LoVo (cell line): ENCODE measurements at places on chromosomes 12 and 14.

DNA sequence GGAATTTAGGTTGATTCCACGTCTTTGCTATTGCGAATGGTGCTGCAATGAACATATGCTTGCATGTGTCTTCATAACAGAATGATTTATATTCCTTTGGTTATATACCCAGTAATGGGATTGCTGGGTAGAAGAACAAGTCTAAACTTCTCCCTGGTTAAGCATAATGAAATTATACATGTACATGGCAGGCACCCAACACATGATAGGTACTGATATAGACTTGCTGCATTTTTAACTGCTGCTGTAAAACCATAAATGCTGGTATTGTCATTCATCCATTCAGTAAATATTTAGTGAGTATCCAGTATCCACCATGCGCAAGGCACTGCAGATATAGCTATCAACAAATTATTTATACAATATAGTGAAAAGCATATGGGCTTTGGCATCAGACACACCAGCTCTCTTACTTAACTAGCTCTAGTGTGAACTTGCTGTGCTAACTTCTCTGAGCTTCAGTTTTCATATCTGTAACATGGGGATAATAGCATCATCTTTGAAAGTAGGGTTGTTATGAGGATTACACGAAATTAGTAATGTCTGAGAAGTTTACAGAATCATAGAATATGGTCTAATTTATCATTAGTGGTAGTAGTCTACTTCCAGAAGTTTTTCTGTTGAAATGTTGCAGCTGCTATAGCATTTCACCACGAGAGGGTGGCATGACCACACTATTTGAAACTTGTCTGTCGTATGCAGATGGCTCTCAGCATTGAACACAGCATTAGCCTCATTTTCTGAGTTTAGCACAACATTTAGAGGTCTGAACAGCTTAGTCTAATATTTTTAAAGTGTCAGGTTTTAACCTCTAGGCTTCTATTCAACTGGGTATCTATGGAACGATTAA, 32.0 kb upstream of the SEL1L start:
- peak; percentile 10 for DNase-seq

GRCh38 chr14:103107455-103107854, 12.9 kb downstream of the EXOC3L4 start:
- no peak for DNase-seq

- no peak for DNase-seq
These were observed 1.5 kb downstream of the PRR4 start for GRCh38 chr12:10847744-10848143.

- no peak for DNase-seq
These were observed 514.0 kb downstream of the FUT8 start for GRCh38 chr14:65926504-65926903.
